Left lobe of liver (tissue), 2 donors: ENCODE measurements at places on chromosomes 11 and 22. TPM values are rescaled to one million over a fixed set of nuclear protein-coding genes. Genes with fewer than 3 reads are reported as not detected.

Gene CCDC188
- not detected for total RNA-seq

DNA sequence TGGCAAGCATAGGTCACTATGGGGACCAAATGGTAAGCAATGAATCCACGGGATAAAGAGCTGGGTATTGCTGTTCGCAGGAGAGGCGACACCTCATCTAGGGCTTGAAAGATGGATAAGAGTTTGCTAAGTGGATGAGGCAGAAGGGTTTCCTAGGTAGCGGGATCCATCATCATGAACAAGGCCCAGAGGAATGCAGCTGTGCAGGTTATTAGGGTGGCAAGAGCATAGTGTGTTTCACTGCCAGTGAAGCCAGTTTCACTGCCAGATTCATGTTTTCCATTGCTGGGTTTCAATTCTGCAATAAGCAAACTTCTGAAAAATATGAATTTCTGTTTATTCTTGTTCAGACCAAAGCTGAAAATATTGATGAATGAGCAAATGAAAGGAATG, 27.2 kb downstream of the WEE1 start:
- DNase-seq, result no peak

Gene CTSW
- 0.63 TPM for total RNA-seq

GRCh38 chr11:15941206-15941770, 415.1 kb downstream of the SOX6 start:
- peak; percentile 69 for DNase-seq

DNA sequence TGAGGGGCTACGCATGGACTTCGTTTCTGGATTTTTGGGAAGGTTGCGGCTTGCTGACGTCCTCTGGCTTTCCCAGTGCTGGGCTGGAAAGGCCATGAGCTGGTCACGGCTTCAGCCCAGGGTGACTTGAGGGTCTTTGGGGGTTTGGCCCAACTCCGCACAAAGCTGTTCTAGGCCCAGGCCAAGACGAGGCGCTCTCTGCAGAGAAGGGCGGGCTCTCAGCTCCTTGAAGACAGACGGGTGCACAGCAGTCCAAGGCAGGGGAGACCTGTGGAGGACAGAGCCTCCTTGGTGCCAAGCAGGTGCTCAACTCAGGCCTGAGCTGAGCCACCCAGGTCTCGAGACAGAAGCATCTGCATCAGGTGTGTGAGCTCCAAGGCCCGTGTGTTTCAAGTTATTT, 1003.7 kb downstream of the BRD1 start:
- DNase-seq, result no peak

GRCh38 chr11:115965767-115966504, 461.7 kb upstream of the CADM1 start:
- no peak for DNase-seq

- no peak for DNase-seq
Observed at GRCh38 chr11:121801394-121801748, 314.6 kb downstream of the BLID start.

DNA sequence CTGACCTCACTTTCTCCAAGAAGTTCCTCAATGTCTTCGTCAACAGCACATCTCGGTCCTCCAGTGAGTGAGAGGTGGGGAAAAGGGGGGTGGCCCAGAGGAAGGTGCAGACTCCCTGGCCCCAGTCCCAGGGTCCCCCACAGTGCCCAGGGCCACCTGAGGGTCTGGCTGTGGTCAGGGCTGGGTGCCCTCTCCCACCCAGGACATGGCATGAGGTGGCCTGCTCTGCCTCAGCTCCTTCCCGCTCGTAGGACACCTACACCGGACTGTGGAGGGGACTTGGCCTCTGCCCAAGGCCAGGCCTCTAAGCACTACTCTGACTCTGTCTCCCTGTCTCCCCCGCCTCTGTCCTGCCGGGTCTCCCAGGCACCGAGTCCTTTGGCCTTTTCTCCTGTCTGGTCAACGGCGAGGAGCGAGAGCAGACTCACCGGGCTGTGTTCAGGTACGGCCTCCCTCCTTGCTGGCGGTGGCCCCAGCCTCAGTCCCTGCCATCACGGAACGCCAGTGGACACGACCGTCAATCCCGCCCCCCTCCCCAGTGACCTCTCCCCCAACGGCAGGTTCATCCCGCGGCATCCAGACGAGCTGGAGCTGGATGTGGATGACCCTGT, 4.5 kb downstream of the MAPK8IP2 start:
- DNase-seq, result no peak

Gene UCP2
- total RNA-seq, result 6.1 TPM

DNA sequence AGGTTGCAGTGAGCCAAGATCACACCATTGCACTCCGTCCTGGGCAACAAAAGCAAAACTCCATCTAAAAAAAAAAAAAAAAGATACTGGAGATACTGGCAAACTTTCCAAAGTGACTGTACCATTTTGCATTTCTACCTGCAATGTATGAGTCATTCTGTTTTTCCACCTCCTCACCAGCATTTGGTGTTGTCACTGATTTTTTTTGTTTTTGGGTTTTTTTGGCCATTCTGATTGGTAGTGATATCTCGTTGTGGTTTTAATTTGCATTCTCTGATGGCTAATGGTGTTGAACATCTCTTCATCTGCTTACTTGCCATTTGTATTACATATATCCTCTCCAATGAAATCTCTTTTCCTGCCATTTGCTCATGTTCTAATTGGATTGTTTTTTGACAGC, 12.0 kb upstream of the RBX1 start:
- DNase-seq, result no peak

Gene CCDC87
- 0.10 TPM for total RNA-seq

Gene C11orf52
- total RNA-seq, result 11.8 TPM

Gene OR5B21
- total RNA-seq, result not detected

Gene MPZL2
- 18.6 TPM for total RNA-seq

DNA sequence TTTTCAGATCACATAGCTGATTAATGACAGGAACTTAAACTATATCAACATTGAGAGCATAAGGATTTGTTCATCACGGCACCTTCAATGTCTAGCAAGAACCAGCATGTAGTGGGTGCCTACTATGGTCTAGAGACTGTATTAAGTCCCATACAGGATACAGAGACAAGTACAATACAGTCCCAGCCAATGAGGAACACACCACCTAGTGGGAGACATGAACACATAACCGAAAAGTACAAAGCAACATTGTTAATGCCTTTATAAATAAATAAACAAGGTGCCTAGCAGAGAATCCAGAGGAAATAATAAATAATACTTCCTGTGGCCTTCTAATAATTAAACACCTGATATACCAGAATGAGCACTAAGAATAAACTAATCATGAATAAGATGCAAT, 87.7 kb upstream of the OPCML start:
- DNase-seq, result no peak

Gene FJX1
- 0.73 TPM for total RNA-seq

- no peak for DNase-seq
Observed at GRCh38 chr11:1060852-1061616, 13.6 kb upstream of the MUC2 start.

- no peak for DNase-seq
Observed at GRCh38 chr11:101445761-101446160, 138.0 kb downstream of the TRPC6 start.

Gene PLA2G6
- total RNA-seq, result 32.1 TPM
